ENCODE measurements at places on chromosomes 1 and 21. TPM values are rescaled to one million over a fixed set of nuclear protein-coding genes. Genes with fewer than 3 reads are reported as not detected.

DOCK7 gene
- 24.2 TPM for polyA plus RNA-seq

POU3F1 gene
- not detected for polyA plus RNA-seq

WNT2B gene
- 0.22 TPM for polyA plus RNA-seq

TBX15 gene
- polyA plus RNA-seq, result 0.96 TPM

FMO1 gene
- polyA plus RNA-seq, result not detected

LDLRAD1 gene
- not detected for polyA plus RNA-seq

SPATA21 gene
- polyA plus RNA-seq, result 0.33 TPM

MYBPH gene
- polyA plus RNA-seq, result 0.14 TPM

IGSF3 gene
- polyA plus RNA-seq, result 3.4 TPM

ATP1A2 gene
- not detected for polyA plus RNA-seq

TGFB2 gene
- polyA plus RNA-seq, result 0.11 TPM

CCDC17 gene
- 0.16 TPM for polyA plus RNA-seq

KRTAP13-2 gene
- not detected for polyA plus RNA-seq
